ENCODE measurements at places on chromosomes 12 and 14.

DNA sequence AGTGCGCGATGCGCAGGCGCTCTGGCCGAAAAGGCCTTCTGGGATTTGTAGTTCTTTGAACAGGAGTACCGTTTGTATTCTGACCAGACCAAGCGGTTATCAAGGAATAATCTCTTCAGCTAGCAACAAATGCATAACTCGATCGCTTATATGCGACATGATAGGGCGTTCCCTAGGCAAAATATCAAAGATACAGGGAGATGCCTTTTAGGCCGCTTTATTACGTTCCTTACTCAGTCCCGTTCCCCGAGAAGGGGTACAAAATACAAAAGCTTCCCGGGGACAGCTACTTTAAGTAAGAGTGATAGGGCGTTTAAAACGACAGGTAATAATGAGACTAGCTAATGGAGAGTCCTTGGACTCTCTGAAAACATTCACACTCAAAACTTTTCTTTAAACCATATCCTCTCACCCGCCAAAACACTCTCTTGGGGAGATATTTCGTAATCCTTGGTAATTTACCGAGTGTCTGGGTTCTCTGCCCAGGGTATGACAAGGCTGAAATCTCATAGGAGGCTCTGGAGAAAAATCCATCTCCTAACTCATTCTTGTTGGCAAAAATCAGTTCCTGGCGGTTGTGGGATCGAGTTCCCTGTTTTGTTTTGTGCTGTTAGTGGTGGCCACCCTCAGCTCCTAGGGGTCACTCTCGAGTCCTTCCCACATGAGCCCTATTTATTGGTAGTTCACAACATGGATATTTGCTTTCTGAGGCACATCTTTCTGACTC is 412 bp upstream of the SNW1 start:
- DNase-seq: peak; percentile 24

- no peak for DNase-seq
Measured at GRCh38 chr14:97806891-97807290, 1009.7 kb downstream of the VRK1 start.

GRCh38 chr12:68114606-68115005 is 44.9 kb downstream of the IFNG start:
- DNase-seq: no peak

GRCh38 chr12:22256041-22256441 is 78.5 kb downstream of the ST8SIA1 start:
- DNase-seq: no peak

DNA sequence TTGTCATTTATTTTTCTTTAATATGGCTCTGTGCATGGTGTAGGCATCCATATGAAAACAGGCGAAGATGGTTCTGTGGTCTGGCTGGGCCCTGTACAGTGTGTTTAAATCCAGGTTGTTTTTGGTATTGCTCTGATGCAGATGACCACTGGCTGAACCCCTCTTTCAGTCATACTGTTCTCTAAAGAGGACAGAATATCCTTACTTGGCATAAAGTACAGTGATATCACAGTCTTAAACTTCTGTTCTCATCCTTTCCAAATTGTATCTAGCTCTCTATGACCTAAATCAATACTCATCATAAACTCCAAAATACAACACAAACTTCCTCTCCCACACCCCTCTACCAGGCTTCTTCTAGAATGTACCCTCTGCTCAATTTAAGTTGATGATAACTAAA is 252.7 kb upstream of the FAR2 start:
- no peak for DNase-seq

DNA sequence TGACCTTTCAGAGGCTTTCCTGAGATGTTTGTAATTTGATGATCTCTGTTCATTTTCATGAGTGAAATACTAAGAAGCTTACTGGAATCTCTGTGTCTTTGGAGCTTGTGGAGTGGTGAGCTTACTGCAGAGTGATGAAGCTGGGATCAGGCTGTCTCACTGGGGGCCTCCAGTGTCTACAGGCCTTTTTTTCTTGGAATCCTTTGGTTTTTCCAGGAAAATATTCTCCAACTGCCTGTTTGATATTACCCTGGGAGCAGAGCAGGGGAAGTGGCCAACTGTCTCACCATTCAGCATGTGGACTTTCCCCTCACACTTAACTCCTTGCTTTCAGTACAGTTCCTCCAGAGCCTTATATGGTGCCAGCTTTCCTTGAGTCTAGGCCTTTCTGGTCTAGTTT is 62.0 kb upstream of the KCNA1 start:
- DNase-seq: no peak

DNA sequence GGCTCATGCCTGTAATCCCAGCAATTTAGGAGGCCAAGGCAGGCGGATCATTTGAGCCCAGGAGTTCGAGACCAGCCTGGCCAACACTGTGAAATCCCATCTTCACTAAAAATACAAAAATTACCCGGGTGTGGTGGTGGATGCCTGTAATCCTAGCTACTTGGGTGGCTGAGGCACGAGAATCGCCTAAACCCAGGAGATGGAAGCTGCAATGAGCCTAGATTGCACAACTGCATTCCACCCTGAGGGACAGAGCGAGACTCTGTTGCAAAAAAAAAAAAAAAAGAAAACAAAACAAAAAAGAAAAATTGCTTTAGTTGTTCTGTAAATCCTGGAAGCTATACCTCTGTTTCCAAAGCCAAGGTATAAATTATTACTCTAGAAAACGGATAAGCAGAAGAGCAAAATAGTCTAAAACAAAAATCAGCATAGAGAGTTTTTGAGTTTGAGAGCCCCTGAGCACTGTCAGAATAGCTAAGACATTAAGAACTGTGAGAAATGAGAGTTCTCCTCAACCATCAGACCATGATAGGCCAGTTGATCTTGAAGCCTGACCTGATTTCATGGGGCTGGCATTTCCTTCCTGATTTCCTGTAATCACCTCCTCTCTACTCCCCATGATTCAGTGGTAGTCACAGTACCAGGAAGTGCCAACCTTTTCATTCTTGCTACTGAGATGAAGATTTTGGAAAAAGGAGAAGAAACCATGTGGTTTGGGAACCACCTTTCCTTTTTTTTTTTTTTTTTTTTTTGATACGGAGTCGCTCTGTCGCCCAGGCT is 31.7 kb downstream of the ATP2A2 start:
- DNase-seq: peak; percentile 68

GRCh38 chr14:76778546-76779215 is 17.4 kb downstream of the VASH1 start:
- no peak for DNase-seq

DNA sequence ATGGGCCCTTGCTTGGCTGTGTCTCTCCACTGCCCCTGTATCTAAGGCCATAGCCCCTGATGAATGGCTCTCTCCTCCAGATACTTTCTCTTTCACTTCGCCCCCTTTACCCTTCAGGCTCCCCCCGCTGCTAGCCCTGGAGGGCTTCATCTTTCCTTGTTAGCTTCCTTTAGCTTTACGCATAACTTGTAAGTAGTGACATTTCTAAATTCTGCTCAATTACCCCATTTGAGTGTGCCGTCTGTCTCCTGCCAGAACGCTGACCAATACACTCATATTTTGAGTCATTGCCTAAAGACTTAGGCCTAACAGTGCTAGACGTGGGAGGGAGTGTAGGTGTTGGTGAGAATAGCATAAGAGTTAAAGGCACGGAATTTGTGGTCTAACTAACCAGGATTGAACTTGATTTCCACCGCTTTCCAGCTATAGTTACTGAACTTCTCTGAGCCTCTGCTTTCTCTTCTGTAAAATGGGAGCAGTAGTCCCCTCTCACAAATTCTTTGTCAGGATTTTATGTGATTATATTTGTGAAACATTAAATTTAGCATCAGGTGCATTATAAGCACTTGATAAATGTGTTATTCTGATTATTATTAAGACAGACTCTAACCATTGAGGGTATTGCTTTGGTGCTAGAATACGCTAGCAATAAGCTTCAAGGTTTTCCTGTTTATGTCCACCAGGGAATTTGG is 129.3 kb downstream of the ZFP36L1 start:
- peak; percentile 99 for DNase-seq

GRCh38 chr12:86293682-86294240 is 37.6 kb upstream of the MGAT4C start:
- DNase-seq: peak; percentile 0

GRCh38 chr14:86013641-86014040 is 483.7 kb downstream of the FLRT2 start:
- no peak for DNase-seq

DNA sequence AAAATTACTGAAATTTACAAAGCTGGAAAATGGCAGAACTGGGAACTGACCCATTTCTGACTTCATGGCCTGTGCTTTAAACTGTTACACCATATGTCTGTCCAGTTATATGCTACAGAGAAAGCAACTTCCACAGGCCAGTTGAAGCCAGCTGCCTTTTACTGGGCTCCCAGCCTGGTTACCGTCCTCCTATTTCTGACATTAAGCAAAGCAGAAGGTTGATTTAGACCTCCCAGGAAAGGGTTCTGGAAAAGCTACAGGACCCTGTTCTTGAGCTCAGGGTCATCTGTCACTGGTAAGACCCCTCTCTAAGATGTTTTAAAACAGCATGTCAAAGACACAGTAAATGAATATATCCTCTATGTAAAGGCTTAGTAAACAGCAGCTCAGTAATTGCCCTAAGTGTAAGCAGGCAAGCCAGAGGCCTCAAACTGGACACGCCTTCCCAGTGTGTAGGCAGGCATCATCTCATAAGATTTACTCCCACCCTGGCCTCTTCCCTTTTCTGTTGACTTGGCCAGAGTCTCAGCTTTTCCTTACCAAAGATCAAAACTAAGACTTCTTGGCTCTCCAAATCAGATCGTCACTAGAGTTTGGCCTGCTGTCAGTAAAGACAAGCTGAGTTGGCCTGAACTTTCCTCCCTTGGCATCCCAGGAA is 55.4 kb upstream of the RNU6-8 start:
- DNase-seq: no peak

- no peak for DNase-seq
Measured at GRCh38 chr12:102436867-102437266, 43.5 kb downstream of the IGF1 start.

DNA sequence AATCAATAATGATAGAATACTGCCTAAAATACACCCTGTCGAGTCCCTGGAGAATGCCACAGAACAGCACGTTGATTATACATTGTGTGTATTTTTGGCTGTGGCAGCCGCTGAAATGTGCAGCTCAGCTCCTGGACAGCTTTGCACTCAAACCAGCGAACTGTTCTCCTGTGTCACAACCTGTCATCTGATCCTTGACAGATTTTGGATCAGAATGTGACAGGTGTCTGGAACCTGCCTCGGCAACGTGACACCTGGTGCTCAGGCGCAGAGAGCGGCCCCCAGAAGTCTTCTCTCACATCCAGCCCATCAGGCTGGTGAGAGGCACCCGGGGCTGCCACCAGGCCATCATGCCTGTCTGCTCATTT is 19.3 kb downstream of the MVK start:
- DNase-seq: no peak

DNA sequence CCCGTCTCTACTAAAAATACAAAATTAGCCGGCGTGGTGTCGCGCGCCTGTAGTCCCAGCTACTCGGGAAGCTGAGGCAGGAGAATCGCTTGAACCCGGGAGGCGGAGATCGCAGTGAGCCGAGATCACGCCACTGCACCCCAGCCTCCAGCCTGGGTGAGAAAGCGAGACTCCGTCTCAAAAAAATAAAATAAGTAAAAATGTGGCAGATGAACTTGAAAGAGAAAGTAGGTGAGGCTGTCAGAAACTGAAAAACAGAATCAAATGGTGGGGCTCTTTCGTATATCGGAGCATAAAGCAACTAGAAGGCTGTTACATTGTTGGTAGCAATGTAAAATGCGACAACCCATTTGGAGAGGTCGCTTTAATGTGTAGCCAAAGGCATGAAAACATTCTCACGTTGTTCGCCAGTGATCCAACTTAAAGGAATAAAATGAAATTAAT is 767 bp upstream of the CCNT1 start:
- no peak for DNase-seq

DNA sequence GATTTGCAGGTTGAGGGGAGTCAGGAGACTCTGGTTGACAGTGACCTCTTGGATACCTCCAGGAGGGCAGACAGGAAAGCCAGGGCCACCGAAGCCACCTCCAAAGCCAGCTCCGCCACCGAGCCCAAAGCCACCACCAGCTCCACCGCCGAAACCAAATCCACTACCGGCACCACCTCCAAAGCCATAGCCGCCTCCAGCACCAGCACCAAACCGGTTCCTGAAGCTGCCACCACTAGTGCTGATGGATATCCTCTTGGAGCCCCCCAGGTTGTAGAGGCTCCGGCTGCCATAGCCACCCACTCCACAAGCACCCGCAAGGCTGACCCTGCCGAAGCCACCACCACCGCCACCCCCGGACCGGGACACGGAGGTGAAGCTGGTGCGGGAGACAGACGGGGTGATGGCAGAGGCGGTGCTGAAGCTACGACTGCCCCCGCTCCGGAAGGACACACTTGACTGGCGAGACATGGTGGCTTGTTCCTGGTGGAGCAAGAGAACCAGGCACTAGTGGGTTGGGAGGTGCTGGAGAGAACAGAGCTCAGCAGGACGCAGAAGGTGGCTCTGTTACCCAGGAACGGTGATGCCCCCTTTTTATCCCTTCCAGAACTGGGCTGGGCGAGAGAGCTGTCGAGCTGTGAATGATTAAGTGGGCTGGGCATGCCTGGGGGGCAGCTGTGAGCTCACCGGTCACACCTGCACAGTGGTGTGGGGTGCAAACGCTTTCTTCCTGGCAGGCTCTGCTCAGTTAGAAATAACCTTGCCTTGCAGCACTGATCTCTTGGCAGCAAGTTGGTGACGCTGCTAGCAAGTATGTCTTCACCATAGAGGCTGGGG is at the start of gene KRT5:
Gene KRT5, minus strand, starts transcription at position 569 of the 837 bp plus-strand sequence. Its CDS starts 98 bp downstream, at position 471.
- no peak for DNase-seq

- peak; percentile 4 for DNase-seq
Measured at GRCh38 chr12:66398931-66399910, 96.9 kb downstream of the HELB start.

- DNase-seq: peak; percentile 46
Measured at GRCh38 chr12:42468341-42468821, 121.2 kb downstream of the PRICKLE1 start.

DNA sequence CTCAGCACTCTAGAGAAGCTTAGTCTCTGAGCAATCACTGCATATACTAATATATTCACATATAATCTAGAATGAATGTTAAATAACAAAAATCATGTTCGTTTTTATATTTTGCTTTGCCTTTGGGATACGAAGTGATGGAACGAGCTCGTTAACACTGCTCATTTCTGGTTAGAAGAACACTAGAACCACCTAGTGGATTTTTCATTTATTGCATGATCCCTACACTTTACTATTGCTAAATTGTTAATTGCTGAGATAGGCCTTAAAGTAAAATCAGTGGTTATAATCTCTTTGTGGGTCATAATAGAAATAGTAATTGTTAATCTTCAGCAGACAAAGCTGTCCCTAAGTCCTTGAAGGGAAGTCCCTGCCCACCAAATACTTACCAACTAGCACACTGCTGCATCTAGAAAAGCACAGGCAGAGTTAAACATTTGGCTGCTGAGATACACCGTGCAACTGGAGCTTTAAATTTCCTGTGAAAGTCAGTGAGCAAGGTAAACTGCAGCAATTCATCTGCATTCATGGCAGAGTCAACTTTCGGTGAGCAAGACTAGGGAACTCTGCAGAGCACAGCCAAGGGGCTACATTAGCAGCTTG is 353.7 kb downstream of the APAF1 start:
- DNase-seq: peak; percentile 23

DNA sequence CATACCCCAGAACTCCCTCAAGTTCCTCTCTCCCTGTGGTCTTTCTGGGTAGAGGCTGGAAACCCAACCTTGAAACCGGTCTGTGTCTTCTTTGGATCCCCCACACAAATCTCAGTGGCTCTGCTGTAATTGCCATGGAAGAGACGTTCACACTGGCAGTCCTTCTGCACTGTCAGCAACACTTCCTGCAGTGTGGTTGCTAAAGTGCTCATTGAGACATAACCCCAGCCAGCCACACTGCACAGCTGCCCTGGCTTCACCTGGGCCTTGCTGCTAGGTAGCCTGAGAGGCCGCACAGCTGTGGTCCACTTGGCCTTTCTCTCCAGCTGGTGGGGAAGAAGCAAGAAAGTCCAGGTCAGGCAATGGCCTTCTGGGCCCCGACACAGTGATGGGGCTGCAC is 2.4 kb downstream of the GZMH start:
- DNase-seq: no peak

Data from astrocyte (in vitro differentiated cells and primary cell).